ENCODE measurements at places on chromosomes 3 and 15.

DNA sequence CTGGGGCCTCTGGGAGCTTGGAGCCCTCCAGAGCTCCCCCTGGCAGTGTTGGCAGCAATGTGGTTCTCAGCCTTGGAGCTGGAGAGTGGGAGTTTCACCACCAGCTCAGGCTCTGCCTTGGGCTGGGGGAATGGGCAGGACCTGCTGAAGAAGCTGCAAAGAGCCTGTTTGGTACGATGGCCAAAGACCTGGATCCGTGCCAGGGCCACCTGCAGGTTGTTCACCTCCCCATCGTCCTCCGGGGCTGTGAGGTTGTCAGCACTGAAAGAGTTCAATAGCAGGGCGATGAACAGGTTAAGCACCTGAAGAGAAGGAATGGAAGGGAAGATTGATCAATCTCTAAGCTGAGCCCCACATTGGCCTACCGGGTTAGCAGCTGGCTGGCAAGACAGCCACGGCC lies 77.3 kb upstream of the SCN5A start:
- DNase-seq, result no peak

DNA sequence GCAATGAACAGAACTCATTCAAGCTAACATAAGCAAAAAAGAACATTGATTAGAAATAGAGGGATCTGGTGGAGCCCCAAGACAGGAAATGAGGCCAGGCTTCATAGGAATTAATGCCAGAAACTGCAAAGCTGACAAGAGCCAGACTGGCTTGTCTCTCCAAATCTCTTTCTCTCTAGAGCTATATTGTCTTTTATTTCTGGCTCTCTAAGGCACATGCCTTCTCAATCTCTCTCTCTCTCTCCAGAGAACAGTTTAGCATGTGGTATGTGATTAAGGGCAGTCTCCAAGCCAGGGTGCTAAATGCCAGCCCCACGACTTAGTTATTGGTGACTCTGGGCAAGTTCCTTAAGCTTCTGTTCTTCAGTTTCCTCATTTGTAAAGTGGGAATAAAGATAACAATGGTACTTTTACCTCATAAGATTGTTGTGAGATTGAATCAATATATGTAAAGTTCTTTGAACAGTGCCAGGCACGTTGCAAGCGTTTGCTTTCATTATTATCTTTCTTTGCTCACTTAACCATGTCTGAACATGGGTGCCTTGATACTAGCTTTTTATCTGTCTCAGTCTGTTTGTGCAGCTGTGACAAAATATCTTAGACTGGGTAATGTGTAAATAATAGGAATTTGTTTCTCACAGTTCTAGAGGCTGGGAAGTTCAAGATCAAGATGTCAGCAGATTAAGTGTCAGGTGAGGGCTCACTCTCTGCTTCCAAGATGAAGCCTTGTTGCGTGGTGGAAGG lies 123.2 kb downstream of the BDH1 start:
- DNase-seq, result no peak

DNA sequence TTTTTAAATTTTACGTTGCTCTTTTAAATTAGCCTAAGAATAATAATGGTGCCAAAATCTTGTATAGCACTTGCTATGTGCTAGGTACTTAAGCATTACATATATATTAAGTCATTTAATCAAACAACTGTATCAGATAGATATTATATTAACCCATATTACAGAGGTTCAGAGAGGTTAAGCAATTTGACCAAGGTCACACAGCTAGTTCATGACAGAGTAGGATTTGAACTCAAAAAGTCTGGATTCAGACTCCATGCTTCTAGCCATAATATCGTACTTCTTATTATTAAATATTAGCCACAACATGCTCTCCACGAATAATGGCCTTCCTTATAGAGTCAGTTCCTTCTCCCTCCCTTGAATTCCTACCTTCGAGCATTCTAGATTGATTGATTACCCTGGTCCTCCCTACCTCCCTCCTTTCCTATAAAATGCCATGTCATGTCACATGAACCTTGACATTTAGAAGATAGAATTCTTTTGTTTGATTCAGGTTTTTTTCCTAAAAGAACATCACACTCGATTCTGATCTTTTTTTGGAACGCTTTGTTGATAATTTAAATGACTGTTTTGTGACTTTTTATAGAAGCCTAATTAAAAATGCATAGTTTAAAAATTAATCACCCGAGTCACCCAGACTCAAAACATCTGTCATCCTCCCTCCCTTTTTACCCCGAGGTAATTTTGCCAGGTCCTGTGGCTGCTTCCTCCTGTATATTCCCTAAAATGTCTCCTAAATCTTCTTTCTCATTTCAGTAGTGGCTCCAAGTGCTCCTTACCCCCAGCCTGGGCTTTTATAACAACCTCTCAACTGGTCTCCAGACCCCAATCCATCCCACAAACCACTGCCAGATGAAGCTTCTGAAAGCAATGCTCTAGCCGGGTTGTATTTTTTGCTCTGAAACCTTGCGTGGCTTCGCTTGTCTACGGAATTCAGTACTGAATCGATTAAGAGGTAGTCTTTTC lies 8.5 kb upstream of the PSMD6 start:
- DNase-seq, result no peak

DNA sequence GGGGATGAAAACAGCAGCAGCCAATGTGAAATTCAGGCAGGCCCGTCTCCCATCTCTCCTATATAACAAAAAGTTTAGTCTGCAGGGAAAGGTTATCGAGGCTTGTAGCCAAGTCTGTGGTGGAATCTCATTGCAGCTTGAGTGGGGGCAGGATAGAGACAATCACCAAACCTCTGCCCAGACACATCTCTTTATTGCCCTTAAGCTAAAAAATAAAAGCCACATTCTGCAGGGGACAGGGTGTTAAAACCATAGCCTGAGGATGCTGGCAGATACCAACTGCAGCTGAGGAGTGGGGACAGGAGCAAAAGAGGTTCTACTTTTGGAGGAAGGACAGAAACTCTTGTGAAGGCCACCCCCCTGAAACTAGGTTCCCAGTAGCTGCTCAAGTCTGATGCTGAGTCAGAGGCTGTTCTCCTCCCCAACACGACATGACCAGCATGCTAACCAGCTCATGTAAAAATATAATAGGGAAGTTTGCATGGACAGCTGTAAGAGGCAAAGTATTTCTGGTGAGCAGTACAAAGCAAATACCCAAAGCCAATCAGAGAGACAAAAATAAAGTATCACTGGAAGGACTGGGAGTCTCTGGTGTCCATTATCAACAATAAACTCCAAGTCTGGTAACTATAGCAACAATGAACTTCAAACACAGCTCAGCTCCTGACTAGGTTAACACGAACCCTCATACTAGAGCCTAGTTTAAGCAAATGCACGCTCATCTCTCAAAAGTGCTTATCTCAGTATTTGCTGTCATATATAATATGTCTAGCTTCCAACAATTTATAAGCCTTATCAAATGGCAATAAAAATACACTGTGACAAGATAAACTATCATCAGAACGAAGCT lies 362.2 kb upstream of the SLCO3A1 start:
- DNase-seq, result no peak

GRCh38 chr3:131881777-131882176 lies 153.0 kb downstream of the CPNE4 start:
- no peak for DNase-seq

DNA sequence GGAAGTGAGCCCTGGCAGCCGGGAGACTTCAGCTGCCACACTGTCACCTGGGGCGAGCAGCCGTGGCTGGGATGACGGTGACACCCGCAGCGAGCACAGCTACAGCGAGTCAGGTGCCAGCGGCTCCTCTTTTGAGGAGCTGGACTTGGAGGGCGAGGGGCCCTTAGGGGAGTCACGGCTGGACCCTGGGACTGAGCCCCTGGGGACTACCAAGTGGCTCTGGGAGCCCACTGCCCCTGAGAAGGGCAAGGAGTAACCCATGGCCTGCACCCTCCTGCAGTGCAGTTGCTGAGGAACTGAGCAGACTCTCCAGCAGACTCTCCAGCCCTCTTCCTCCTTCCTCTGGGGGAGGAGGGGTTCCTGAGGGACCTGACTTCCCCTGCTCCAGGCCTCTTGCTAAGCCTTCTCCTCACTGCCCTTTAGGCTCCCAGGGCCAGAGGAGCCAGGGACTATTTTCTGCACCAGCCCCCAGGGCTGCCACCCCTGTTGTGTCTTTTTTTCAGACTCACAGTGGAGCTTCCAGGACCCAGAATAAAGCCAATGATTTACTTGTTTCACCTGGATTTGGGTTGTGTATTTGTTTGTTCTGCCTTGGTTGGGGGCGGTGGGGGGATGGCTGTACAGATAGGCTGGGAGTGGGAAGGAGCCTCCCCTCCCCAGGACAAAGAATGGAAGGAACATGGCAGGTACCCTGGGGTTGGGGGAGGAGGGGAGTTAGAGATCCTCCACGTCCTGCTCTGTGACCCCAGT lies 2.9 kb upstream of the GRM2 start:
- DNase-seq, result no peak

- no peak for DNase-seq
Observed at GRCh38 chr3:10292505-10293419, at the start of gene GHRL. GHRL (minus strand) TSS chr3:10292947; CDS start chr3:10290180, 2,767 bp downstream.

DNA sequence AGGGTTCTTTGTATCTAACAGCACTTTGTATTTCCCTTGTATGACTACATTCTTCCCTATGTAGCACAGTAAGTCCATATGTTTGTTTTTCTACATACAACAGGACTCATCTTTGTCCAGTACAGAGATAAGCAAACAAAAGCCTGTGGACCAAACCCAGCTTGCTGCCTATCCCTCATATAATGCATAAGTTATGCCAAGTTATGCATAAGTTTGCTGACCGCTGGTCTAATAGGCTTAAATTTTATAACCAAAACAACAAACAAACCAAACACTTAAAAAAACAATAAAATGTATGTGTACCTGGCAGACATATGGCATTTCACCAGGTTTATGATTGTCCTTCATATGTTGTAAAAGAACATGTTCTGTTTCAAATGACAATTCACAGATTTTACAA lies 56.0 kb downstream of the ZNF280D start:
- DNase-seq, result no peak

GRCh38 chr3:141124715-141125114 lies 73.6 kb downstream of the SPSB4 start:
- no peak for DNase-seq

DNA sequence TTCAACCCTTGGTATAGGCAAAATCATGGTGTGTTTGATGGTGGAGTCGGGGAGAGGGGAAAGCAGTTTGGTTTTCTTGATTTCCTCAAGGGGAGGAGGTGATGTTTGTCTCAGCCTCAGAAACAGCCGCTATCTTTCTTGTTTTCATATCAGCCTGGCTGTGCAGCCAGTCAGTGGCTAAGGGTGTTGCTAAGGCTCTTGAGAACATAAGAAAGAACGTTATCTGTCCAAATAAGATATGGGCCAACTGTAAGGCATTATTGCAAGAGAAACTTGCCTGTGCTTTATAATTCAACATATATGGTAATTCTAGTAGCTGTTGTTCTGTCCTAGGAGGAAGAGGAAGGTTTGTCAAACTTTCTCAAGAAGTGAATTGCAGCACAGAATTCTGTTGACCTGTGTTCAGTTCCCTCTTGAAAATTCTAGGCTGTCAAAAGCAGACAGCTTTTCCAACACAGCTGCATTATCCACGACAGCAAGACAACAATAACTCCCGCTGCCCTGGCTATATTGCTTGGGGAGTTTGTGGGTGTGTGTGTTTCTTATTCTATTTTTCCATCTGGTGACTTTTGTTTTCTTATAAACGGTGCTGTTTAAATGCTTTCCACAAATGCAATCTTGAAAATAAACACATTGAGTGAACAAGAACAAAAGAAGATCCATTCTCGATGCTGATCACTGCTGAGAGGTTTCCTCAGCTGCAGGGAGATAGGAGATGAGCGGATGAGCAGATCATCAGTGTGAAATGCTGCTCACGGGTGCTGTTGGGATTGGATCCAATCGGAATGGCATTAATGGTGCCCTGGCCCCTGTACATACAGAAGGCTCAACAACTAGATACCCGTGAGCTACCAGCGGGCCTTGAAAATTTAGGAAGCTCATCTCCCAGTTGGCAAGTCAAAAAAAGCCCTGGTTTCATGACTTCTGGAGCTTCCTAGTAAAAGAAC lies 90.8 kb upstream of the TNFAIP8L3 start:
- DNase-seq, result no peak

GRCh38 chr3:165751637-165752036 lies 85.6 kb downstream of the BCHE start:
- DNase-seq, result no peak

DNA sequence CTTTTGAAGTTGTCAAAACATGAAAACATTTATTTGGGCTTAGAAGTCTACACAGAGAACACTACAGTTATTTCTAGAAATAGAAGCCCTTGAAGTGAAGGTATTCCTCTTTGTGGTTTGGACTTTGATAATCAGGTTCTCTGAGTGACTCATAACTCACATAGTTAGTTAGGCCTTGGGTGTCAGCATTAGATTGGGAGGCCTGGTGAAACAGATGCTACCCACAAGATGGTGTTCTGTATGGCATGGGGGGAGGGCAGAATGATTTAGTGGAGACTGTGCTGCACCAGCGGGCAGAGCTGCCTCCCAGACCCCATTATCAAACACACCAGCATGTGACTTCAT lies 108.9 kb upstream of the ETV5 start:
- no peak for DNase-seq

DNA sequence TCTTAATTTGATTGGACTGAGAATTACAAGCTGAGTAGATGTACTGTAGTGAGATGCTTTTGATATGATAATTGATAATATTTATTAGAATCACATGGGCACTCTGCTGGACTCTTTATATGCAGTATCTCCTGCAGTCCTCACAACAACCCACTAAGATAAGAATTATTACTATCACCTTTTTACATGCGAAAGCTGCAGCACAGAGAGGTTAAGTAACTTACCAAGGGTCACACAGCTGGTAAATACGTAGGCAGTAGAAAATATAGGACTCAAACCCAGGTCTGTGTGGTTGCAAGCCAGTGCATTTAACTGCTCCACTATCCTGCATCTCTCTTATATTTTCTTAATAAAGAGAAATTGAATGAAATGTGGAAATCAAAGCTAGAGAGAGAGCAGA lies 392.8 kb upstream of the RORA start:
- DNase-seq, result no peak

DNA sequence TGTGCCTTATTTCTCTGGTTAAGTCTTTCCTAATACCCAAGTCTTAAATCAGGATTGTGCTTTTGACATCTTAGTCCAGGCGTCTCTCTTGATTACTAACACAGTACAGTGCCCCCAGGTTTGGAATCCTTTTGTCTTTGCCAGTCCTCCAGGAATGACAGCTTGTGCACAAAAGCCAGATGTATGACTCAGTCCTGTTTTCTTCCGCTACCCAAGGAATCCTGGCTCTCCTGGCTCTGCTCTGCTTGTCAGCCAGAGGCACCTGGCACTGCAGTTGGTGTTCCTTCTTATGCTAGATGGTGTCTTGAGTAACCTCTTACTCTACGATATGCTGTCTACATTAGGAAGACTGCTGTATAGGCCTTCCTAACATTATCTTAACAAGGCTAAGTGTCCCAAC lies 728.2 kb upstream of the NECTIN3 start:
- DNase-seq, result no peak

DNA sequence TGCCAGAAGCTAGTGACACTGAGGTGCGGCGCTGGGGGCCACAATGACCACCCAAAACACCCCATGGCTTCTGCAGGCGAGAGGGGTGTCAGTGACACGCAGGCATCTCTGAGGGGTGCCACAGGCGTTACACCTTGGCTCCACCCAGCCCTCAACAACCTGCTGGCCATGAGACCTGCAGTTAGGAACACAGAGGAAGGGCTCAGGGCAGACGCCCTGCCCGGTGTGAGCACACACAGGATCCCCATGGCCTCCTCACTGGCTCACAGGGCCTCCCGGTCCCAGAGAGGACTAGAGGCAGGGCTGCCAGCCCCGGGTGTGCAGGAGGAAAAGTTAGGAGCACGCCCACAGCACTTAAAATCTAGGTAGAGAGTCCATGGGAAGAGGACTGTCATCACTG lies 35.1 kb downstream of the CYFIP1 start:
- DNase-seq, result no peak
